Hematopoietic multipotent progenitor cell treated with erythropoietin and hydrocortisone succinate and interleukin-3 and kit ligand, for 17 days (in vitro differentiated cells): ENCODE measurements at places on chromosomes 12 and 14.
A peak's percentile ranks its signal among the peaks of the same experiment; 100 is the strongest.

DNA sequence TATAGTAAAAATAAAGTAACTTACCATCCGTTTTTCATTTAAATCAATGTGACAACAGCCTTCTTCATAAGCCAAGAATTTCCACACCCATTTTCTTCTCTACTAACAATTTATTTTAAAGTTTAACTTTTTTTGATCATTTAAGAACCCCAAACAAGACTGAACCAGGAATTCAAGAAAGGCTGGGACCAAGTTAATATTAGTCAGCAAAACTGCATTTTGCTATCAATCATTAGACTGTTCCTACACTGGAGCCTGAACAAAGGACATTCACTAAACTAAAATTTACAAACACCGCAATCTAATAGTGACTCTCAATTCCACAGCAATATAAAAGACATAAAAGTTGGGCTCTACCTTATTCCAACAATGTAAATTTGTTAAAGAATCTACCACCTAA, 73.6 kb downstream of the OSBPL8 start:
- DNase-seq = no peak

DNA sequence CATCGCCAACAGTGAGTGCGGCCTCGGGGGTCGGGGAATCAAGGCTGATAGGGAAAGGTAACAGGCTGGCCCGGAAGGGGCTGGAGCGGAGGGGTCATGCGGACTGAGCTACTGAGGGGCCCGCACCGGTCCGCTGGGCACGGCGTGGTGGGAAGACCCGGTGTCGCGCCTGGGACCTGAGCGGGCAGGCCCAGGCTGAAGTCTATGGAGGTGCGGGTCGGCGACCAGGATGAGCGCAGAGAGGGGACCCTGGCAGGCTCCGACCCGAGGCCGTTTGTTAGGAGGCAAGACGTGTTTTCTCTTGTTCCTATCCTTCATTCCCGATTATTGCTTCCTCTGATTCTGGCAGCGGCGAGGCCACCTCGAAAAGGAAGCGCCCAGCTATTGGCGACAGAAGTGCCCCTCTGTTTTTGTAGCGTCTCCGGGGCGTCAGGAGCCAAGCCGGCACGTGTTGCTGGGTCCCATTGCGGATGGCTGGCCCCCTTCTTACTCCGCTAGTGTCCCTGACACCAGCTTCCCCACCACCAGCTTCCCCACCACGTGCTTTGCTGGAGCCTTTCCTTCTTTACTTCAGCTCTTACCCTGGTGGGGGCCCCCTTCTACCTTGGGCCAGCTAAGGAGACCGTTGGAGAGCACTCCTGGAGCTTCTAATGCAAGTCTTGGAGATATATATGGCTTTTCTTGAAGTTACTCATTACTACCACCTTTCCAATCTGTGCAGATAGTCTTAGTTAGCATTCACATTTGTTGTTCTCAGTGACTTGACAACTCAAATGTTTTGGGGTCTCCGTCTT, 653 bp downstream of the PA2G4 start:
- peak; percentile 56 for DNase-seq

GRCh38 chr12:88381466-88381865, 198.8 kb downstream of the KITLG start:
- no peak for DNase-seq

DNA sequence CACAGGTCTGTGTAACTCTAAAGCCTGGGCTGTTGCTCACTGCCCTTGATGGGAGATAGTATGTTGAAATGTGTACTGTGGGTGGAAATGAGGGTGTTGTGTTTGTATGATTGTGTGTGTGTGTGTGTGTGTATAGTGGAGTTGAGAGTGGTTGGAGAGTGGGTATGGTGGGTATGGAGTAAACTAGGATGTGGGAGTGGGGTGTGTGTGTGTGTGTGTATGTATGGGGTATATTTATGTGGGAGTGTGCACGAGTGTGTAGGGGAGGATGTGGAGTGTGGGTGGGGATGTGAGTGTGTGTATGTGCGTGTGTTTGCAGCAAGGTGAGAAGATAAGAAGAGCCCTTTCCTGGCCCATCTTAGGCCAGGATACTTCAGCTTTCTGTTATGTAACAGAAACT, 22.3 kb downstream of the RPH3A start:
- no peak for DNase-seq

DNA sequence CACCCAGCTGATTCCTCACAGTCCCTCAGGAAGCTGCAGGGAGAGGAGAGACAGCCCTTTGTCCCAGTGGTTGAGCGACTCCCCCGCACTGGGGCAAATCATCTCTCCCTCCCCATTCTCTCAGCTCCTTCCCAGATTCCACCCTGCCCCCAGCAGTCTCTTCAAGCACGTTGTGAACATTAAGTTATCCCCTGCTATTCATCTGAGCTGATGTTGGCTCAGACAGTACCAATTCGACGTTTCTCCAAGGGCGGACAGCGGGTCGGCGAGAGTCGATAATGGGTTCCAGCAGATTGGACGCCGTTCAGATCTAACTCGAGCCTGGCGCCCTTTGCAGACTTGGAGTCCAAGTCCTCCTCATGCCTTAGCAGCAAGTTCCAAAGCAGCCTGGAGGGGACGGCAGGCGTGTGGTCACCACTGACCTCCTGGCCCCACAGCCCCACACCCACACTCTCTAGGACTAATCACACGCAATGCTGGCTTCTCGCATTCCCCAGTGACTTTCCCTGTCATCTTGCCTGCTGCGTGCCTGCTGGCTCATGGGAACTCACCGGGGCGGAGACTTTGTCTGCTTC, 245.9 kb downstream of the CHST11 start:
- no peak for DNase-seq

DNA sequence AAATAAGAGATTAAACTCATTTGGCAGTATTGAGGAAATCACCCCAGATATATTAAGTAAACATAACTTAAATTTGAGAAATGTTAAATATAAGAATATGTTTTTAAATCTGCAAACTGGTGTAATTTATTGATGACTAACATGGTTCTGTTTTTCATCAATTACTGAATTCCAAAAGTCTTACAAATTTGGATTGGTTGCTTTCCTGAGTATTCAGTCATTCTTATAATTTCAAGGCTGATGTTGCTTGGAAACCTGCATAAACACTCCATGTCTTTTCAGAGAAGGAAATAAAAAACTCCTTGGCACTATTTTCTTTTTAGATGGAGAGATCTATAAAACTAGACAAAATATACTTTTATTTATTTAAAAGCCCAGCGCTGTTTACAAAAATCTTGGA, 71.7 kb downstream of the NOVA1 start:
- no peak for DNase-seq

- no peak for DNase-seq
Measured at GRCh38 chr12:25855716-25856115, 102.8 kb upstream of the RASSF8 start.

DNA sequence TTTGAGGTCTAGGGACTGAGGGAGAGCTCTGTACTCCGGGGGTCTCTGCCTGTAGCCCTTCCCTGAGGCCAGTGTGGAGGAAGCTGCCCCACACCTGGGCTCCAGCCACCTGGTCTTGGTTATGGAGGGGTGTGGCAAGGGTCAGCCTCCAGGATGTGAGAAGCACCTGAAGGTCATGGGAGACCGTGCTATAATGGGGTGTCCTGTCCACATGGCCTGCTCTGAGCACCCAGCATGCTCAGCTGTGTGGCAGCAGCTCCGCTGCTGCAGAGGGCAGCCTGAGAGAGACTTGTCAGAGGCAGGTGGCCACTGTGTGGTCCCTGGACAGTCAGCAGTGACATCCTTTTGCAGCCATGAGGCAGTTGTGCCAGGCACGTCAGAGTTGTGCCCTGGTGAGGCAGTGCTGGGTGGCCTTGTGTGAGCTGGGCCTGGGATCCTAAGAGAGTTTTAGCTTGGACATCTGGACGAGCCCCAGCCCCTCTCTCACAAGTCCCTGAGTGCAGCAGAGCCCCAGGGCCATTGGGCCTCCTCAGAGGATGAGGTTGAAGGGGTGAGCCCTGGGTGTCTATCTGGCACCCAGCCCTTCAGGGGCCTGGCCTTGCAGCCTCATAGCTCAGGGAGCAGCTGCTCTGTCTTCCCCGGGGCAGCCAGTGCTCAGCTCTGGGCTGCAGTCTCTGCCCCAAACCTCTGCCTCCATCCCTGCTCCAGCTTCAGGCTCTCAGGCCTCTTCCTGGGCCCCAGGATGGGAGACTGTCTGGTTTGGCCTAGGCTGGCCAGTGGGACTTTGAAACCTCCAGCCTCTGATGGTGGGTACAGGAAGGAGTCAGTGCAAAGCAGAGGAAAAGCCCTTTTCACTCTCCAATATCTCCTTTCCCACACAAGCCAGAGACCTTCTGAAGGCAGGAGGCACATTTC, 7.4 kb upstream of the ATG101 start:
- no peak for DNase-seq

GRCh38 chr14:72617391-72618031, 276.4 kb downstream of the DPF3 start:
- DNase-seq = no peak

DNA sequence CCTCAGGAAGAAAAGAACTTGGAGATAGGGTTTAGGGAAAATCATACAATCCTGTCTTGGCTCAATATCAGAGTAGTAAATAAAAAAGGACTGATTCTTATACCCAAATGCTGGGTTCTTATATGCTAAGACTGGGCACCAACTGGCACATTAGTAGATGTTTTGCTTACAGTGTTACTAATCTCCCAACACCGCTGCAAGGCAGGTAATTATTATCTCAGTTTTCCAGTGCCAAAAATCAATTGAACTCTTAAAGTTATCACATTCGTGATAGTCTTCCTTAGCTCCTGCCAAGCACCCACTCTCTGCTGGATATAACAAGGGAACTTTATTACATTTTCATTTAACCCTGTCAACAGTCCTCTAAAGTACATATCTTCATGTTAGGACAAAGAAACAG, 25.0 kb upstream of the HIGD1C start:
- peak; percentile 52 for DNase-seq

GRCh38 chr14:89025561-89026236, 201.2 kb downstream of the TTC8 start:
- DNase-seq = no peak

- DNase-seq = no peak
Measured at GRCh38 chr12:110821917-110822316, 24.9 kb upstream of the CCDC63 start.

GRCh38 chr12:94545935-94546771, 86.5 kb upstream of the CEP83 start:
- no peak for DNase-seq

- DNase-seq = no peak
Measured at GRCh38 chr12:24909667-24910066, 39.2 kb downstream of the BCAT1 start.

DNA sequence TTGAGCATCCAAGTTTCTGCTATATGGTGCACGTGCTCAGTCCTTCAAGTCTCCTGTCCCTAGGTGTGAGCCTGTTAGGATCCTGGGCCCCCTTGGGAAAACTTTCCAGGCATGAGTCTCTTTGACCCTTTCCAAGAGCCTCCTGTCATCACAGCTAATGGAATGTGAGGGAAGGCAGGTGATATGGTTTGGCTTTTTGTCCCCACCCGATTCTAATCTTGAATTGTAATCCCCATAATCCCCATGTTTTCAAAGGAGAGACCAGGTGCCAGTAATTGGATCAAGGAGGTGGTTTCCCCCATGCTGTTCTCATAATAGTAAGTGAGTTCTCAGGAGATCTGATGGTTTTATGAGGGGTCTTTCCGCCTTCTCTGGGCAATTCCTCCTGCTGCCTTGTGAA, 265.5 kb downstream of the ATP23 start:
- no peak for DNase-seq

DNA sequence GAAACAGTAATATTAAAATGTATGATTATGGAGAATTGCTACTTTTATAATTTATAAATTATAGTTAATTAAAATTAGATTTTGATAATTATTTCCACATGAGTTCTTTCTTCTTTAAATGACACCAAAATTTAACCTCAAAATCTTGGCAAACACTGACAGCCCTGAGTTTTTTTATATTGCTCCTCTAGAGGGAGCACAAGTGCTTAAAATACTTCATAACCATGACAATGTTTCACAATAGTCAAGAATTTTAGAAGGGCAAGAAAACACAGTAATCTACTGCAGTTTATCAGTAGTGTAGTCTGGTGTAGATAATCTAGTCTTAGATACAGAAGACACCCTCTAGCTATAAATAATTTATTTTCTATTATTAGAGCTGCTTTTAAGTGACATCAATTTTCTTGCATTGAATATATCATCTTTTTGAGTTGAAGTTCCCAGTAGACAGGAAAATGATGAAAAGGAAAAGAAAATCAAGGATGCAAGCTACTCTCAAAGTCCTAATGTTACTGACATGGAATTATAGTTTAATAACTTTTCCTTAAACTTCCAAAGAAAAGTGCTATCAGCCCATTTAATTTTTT, 14.3 kb upstream of the PTGER2 start:
- peak; percentile 22 for DNase-seq

DNA sequence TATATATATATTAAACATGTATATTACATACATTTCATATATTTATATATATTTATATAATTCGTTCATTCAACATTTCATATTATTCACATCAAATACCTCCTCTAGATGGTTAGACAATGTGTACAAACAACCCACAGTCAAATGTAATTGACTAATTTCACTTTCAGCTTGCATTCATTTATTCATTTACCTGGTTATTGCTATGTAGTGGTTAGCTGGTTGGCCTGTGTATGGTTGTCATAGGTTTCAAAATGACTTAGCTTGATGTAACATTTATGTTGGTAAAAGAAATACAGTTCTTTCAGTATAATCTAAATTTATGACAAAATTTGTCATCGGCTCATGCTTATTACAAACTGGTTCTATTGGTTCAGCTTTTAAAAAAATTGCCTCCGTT, 389 bp downstream of the OR4K13 start:
- no peak for DNase-seq

GRCh38 chr12:14396071-14396470, 30.6 kb downstream of the ATF7IP start:
- no peak for DNase-seq

DNA sequence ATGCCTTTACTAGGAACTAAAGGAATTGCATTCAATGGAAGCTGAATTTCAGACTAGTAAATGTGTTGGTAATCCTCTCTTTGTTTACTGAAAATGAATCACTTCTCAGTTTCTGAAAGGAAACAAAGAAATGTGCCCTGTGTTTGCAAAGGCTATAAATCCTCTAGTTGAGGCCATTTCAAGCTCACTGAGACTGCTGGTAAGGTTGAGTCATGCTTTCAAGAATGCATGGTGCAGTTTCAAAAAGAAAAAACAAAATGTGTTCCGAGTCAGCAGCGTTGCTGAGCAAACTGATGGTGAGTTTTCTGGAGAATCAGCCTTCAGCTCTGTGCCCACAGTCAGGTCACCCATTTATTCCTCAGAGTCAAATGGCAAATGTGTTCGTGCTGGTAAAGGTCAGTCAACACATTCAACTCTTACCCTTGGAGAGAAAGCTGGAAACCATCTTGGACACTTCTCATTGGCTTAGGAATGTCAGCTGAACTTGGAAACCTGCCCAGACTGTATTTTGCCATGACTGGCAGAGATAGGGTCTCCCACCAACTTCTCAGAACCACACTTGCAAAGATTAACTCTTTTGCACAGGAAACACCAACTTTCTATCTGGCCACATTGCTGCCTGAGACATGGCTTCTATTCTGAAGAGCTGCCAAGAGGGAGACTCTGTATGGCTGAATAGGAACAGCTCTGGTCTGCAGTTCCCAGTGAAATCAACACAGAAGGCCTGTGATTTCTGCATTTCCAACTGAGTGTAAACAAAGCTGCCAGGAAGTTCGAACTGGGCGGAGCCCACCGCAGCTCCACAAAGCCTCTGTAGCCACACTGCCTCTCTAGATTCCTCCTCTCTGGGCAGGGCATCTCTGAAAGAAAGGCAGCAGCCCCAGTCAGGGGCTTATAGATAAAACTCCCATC, 484.4 kb downstream of the ATP23 start:
- DNase-seq = no peak

- no peak for DNase-seq
Measured at GRCh38 chr12:32270818-32271710, 128.3 kb upstream of the FGD4 start.
